COR-L47 (cell line): ENCODE measurements at places on chromosomes 7 and 10.

DNA sequence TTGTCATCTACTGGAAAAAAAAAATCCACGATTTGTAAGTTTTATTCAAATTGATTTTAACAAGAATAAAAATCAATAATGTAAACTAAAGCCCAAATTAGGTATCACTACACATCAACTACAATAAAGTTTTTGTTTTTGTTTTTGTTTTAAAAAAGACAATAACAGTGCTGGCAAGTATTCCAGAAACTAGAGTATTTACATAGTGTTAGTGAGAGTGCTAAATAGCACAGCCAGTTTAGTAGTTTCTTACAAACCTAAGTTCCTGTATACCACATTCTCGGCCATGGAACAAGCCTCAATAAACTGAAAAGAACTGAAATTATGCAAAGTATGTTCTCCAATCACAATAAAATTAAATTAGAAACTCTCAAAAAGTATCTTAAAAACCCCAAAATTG, 8.1 kb downstream of the ARHGAP12 start:
- no peak for DNase-seq

GRCh38 chr10:106566873-106567272, 597.6 kb downstream of the SORCS1 start:
- DNase-seq: no peak

DNA sequence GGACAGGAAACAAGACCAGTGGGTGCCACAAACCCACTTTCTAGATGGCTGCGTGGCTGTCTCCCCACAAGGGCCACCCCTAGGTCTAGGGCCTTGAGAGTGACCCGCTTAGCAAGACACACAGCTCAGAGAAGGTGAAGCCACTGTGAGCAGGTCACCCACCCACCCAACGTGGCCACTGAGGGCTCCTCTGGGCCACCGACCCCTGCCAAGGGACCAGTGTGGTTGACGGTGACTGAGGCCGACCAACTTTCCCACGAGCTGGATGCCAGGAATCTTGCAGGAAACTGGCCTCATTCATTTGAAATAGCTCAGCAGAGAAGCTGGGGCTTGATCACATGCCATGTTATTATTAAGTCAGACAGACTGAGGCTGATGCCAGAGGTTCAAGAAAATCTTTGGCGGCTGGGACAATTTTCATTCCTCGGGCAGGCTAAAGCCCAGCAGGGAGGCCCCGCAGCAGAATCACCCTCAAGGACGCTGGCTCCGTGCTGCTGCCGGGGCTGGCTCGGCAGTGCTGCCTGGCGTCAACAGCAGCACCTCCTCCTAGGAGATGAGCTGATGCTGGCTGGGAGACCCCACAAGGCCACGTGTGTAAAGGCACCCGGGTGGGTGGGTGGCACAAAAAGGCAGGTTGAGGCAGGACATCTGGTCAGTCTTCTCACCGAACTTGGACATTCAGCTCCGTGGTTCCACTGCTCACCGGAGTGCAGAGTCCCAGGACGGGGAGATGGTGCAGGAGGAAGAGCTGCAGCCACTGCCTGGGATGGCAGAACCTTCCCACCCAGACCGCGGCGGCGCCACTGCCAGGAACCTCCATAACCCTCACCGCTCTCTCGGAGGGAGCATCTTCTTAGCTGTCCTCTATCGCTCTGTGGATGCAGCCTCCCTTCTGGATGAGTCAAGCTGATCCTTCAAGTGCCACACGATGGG, 57.8 kb downstream of the ZRANB1 start:
- DNase-seq: no peak

DNA sequence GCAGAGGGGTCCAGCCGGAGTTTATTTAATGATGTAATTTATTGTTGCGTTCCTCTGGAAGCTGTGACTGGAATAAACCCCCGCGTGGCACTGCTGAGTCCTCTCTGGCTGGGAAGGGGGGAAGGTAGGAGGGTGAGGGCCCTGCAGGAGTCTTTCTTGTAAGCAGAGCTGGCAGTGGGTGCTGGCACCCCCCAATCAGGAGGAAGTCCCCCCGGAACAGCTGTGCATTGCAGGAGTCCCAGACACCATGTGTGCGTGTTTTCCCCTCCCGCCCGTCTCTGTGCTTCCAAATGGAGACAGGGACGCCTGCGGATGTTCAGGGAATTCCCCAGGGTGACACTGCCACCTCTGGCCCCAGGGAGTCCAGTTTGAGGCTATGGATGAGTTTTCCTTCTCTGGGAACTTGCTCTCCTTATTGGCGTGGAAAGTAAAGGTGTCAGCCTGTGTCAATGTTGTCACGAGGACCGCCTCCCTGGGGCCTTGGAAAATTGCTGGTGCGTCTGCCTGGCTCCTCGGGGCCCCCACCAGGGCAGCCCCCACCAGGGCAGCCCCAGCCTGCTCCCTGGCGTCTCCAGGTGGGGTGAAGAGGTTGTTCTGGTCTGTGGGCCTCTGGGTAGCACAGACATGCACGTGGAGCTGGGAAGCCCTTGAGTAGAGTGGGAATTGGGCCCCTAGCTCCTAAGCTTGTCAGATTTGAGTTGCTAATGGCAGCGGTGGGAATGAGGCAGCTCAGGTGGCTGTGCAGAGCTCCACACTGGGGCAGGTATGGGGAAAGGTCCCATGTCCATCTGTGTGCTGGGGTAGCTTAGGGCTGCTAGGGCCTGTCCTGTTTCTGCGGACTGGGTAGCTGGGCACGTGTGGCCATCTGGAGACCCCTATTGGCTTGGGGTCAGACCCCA, 2.7 kb downstream of the FZD9 start:
- peak; percentile 78 for DNase-seq

DNA sequence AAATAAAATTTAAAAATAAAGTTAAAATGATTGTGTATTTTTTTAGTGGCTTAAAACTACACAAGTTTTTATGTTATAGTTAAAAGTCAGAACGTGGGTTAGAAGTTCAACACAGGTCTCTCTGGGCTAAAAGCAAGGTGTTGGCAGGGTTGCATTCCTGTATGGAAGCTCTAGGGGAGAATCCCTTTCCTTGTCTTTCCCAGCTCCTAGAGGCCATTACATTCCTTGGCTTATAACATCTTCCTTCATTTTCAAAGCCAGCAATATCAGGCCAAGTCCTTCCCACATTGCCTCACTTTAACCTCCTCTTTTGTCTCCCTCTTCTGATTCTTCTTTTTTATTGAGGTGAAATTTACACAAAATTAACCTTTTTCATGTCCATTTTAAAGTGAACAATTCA, 52.4 kb upstream of the EEPD1 start:
- no peak for DNase-seq

GRCh38 chr7:144454-144826, 47.9 kb upstream of the FAM20C start:
- no peak for DNase-seq

DNA sequence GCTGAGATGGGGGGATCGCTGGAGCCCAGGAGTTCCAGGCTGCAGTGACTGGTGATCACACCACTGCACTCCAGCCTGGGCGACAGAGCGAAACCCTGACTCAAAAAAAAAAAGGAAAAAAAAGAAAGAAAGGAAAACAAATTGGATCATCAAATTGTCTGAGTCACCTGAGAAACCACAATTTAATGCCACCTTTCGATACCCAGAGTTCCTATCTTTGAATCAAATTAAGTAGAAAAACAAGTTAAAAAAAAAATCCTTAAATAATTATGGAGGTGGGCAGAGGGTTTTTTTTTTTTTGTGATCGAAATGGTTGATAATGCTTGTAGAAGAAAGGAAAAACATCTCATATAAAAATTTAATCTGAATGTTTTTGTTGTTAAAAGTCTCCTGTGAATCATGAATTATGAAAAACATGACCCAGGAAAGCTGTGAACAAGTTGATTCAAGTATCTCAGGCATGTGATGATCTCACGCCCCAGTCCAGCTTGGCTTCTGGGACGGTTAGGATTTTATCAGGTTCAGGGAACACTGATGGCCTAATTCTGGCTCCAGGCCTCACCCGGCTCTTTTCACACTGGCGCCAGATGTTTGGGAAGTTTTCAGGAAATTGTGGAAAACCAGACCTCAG, 25.3 kb upstream of the CUX1 start:
- DNase-seq: no peak

GRCh38 chr7:17552373-17552772, 253.9 kb downstream of the AHR start:
- DNase-seq: no peak

DNA sequence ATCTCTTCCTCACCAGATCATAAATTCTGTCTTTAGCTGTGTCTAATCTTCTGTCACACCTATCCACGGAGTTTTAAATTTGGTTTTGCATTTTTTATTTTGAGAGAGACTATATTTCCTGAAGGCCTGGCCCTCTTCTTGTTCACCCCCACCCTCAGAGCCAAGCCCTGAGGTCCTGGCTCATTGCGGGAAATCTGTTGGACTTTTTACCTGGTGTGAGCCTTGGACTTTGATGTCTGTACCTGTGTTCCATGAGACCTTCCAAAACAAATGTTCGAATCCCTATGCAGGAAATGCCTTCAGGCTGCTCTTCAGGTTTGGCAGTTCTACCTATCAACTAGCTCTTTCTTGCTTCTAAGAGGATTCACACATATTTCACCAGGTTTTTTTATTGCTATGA, 175.2 kb upstream of the GRB10 start:
- no peak for DNase-seq

DNA sequence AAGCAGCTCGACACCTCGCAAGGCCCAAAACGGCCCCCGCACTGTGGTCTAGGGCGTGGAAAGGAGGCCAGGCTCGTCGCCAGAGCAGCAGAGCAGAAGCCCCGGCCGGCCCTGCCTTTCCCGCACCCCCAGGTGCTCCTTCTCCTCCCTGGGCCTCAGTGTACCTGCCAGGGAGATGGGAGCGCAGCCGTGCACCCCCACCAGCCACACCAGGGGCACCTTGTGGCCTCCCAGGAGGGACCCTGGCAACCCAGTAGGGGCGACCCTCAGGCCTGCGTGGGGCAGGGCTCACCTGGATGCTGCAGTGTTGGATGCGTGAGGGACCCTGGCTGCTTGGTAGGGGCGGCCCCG, 9.5 kb downstream of the PDGFA start:
- DNase-seq: no peak

DNA sequence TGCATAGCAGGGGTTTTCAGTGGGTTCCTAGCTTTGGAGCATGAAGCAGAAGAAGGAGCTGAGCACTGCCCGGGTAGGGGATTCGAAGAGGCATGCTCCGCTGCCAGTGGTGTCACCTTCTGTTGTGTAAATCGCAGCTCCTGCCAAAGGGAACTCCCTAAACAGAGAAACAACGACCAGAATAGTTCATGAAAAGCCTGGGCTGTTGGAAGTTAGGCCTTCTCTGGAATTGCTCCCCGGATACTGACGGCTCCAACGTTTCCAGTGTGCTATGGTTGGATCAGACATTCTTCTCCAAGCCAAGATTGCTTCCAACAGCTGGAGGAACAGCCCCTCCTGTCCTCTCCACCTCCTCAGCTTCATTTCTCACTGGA, 546.0 kb upstream of the FZD8 start:
- DNase-seq: peak; percentile 21

DNA sequence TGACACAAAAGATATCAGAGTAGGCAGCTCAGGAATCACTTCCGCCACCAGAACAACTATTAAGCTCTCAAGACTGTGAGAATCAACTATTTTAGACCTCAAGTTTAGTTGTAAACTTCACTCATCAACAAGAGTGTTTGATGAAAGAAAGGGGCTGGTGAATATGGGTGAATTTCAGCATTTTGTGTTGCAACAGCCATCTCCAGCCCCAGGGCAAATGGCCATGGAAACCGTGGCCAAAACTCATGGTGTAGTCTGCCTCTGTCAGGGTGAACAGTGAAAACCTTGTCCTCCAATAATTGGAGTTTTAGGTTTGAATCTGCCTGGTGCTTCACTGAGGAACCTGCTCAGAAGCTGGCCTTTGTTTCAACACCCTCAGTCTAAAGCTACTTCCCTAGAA, 60.0 kb downstream of the POLR1F start:
- DNase-seq: no peak

GRCh38 chr10:82208726-82209125, 333.7 kb downstream of the NRG3 start:
- no peak for DNase-seq

DNA sequence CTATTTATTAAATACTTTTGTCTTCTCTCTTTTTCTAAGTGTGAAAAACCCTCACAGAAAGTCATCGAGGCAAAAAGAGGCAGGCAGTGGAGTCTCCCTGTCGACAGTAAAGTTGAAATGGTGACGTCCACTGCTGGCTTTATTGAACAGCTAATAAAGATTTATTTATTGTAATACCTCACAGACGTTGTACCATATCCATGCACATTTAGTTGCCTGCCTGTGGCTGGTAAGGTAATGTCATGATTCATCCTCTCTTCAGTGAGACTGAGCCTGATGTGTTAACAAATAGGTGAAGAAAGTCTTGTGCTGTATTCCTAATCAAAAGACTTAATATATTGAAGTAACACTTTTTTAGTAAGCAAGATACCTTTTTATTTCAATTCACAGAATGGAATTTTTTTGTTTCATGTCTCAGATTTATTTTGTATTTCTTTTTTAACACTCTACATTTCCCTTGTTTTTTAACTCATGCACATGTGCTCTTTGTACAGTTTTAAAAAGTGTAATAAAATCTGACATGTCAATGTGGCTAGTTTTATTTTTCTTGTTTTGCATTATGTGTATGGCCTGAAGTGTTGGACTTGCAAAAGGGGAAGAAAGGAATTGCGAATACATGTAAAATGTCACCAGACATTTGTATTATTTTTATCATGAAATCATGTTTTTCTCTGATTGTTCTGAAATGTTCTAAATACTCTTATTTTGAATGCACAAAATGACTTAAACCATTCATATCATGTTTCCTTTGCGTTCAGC, 43.4 kb downstream of the TARP start:
- no peak for DNase-seq

DNA sequence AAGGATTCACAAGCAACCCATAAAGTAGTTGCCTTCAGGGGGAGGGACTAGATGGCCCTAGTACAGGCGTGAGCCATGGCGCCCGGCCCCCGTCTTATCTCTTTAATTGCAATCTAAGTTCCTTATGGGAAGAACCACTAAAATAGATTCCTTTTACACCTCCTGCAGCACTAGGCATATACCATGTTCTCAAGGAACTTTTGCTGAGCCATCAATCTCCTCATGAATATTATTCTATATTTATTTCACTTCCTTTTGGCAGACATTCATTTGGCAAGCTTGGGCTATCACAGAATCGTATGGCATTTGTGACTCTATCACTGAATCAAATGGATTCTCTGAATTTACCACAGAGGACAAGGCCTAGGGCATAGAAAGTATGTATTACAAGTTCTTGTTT, 14.8 kb upstream of the DNAJC12 start:
- DNase-seq: no peak

GRCh38 chr7:99004216-99004615, 125.9 kb downstream of the TRRAP start:
- DNase-seq: no peak

DNA sequence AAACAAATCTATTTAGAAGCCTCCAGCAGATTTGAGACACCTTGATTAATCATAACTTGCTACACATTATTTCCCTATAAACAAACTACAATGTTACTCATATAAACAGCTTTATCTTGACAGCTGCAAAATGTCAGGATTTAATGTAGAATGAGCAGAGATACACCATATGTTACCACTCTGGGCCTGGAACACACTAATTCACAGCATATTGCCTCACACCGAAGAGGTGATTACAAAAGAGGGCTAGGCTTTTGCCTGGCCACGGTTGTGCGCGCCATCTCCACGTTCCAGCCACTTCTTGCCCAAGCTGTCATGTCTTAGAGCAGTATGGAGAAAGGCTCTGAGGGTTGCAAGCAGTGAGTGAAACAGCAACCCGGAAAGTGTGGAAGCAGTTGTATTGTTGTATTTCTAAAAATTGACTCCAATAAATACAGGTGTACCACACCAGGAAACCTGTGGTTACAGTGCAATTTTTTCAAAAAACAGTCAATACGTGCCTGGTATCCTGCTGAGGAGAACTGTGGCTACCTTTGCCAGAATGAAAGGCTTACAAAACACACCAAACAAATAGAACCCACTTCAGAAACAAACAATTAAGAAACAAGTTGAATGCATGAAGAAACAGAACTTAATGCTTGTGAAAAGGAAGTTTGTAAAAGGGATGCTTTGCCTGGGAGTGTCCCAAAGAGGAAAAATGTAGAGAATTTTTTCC, 498.1 kb downstream of the PLXNA4 start:
- DNase-seq: no peak
